Activated CD4-positive, CD25-positive, alpha-beta regulatory T cell treated with anti-CD3 and anti-CD28 coated beads, Interleukin-2, amount 50 U/mL, for 72 hours (primary cell): ENCODE measurements at places on chromosomes 13 and 19.
A peak's percentile ranks its signal among the peaks of the same experiment; 100 is the strongest.

DNA sequence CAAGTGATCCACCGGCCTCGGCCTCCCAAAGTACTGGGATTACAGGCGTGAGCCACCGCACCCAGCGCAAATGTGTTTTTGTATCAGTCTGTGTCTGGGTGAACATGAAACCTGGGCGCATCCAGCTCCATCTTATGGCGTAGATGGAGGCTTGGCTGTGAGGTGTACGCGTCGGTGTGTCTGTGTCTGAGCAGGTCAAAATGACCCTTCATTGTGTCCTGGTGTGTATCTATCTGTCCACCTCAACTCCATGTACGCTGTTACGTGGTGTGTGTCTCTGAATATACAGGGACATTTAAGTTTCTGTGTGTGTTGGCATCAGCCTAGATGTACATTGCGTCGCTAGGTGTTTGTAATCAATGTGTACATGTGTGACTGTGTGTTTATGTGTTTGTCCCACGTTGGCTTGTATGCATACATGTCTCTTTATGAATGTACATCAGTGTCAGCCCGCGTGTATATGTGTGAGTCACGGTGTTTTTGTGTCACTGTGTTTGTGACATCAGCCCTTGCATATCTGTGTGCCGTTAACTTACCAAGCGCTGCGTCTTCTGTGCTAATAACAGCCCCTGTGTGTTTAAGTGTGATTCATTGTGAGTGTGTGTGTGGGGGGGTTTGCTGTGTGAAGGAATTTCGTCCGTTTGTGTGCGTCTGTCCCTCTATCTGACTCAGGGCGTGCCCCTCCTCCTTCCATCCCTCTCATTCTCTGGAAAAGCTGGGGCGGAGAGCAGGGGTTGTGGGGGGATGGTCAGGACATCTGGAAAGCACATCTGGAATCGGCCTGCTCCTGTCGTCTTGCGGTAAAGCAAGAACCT, 6.4 kb downstream of the AXL start:
- DNase-seq, result peak; percentile 39

GRCh38 chr13:109002934-109003333, 373.5 kb downstream of the MYO16 start:
- DNase-seq, result no peak

DNA sequence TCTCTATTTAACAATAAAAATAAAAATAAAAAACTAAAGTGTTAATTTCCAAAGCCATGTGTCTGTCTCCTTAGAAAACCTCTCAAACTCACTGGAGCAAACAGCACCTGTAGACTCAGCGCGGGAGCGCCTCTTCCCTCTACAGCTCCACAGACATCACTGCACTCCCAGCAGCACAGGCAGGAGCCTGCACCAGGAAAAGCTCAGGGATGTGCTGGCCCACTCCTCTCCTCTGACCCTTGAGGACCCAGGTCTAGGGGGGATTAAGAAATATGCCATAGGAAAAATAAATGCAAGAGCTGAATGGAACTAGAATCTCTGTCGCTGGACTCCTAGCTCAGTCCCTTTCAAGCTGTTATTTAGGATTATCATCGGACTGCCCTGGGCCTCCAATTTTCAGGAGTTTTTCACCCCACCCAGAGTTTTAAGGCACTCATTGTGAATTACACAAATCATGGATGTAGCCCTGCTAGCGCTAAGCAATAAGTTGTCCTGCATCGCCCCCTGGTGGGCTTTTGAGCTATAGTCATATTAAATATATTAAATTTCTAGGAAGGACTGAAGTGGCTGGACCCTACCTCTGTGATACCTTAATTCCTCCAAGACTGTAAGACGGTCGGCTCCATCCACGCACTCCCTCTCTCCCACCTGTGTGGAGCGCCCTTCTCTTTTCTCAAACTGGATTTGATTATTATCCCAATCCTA, 333.9 kb downstream of the UQCRFS1 start:
- peak; percentile 47 for DNase-seq

DNA sequence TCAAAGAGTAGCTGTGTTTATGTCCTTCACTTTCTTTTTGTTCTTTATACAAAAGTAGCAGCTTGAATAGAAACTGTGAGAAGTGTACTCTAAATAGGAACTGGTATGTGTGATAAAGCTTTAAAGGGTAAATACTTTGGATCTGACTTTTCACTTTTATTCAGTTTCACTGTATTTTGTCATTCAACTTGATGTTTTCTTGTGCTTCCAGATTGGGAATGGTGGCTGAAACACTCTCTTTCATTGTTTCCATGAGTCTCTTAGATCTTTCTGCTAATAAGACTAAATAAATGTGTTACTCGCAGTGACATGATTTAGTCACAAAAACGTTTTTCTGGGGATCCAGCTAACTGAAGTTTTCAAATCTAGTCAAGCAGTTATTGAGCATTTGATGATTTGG, 133.2 kb downstream of the GPC5 start:
- DNase-seq, result no peak

DNA sequence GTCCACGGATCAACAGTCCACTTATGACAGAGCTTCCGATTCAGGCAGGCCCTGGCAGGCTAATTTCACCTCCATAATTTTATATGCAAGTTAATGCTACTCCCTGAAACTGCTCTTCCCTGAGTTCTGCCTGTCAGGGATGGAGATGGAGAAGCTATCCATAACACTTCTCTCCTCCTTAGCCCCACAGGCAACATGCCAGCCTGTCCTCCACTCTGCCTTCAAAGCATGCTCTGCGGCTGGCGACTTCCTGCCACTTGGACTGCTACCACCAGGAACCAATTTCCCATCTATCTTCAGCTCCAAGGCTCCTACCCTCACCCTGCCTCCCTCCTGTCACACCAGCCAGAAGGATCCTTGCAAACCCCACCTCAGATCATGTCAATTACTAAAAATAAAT, 35.4 kb downstream of the GSX1 start:
- DNase-seq, result no peak

DNA sequence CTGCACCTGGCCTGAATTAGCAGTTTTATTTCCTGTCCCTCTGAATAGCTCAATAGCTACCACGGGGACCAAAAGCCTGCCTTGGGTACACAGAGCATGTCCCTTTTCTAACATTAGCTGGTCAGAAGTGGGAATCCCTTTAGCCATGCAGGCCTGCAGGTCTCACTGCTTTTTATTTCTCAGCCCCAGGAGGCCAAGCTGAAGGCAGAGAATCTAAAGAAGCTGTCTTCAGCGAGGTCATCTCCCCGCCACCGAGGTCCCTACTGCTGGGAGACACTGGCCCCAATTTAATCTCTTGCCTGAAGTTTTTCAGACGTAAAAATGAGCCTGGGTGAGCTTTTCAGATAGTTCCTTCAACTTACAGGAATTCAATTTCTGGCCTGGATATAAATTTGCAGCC, 40.7 kb downstream of the PIN1 start:
- DNase-seq, result no peak

DNA sequence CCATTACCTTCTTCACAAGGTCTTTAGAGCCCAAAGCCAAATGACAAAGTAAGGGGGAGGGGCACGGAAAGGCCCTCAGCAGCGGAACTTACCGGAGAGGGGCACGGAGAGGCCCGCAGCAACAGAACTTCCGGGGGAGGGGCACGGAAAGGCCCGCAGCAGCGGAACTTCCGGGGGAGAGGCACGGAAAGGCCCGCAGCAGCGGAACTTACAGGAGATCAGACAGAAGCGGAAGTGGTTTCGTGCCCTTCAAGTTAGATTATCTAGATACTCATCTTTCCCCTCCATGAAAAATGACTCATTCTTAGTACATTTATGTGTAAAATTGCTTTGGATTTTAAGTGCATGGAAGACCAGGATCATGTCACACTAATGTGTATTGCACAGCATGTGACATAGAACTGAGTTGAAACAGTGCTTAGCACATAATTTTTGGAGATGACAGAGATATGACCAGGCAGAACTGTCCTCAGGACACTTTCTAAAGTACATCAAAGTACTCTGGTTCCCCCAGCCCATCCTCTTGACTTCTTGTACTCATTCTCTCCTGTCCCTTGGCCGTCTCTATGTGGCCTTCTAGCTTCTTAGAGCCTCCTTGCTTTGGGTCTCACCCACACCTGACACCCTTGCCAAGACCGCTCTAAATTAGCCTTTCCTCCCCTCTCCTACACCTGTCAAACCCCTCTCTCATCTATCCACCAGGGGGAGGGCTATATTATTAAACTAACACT, 25.7 kb upstream of the TPTE2 start:
- peak; percentile 80 for DNase-seq

GRCh38 chr13:114264886-114265611, 16.4 kb upstream of the UPF3A start:
- no peak for DNase-seq

DNA sequence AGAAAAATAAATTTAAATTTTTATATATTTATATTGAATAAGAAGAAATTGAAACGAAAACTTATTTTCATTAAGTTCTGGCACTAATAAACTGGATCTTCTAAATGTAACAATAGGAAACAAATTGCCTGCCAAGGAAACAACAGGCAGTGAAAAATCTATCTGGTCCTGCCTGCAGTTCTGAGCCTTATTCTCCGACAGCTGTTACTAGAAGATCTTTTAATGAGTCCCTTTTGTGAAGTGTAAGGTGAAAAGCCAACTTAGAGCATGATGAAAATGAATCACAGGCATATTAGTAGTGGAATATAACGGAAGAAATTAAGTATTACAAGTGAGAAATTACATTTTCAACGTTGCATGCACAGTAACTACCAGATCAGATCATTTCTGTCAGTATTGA, 1002.7 kb upstream of the PCDH20 start:
- DNase-seq, result no peak

DNA sequence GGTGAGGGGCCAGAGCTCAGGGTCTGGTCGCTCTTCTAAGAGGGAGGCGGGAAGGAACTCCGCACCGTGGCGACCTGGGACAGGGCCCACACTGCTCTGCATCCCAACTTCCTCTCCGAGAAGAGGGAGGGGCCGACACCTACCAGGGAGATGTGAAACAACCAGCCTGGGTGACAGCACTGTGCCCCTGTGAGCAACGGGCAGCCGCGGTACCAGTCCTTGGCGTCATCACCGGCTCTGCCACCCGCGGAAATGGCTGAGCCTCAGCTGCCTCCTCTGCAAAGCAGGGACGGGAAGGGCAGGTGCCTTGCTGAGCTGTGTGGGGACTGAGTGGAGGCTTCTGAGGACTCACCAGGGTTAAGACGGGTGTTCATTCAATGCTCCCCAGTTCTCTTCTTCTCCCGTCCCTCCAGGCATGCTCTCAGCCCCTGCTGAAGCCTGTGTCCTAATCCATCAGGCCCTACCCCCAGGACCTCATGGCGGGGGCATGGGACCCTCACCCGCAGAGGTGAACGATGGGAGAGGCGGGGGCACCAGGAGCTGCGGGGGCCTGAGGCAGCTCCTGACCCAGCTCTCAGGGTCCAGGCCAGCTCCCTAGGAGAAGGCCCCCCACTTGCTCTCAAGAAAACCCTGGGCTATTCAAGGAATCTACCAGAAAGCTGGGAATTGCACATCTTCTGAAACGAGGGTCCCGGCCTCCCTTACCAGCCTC, 9.3 kb downstream of the ZNF787 start:
- DNase-seq, result no peak
